Lung (tissue), 17 donors: ENCODE measurements at places on chromosomes 13 and 19. TPM values are rescaled to one million over a fixed set of nuclear protein-coding genes. Genes with fewer than 3 reads are reported as not detected.

GRCh38 chr13:67238277-67238859 is 8.2 kb upstream of the PCDH9 start:
- H3K4me3 ChIP-seq = no peak overlapping the region
- no peaks in the 10 kb centered on the region for H3K4me1 ChIP-seq
- no peak overlapping the region for H3K27ac ChIP-seq
- H3K36me3 ChIP-seq = no peaks in the 10 kb centered on the region

DNA sequence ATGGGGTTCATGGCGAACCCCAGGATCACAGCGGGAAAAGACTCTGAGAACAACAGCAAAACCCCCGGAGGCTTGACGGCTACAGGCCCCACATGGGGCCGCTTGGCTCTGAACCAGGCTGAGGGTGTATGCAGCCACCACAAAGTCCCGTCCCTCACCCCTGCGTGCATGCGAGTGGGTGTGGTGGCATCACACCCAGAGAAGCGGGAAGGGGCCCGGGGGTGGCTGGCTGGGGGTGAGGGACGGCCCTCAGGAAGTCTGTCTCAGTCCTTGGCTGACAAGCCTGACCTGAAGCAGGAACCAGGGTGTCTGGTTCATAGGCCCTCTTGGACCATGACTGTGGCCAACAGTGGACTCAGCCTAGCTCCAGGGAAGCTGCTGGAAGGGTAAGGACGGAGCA is 34.2 kb downstream of the CEBPG start:
- no peak for DNase-seq
- no peak overlapping the region for H3K4me3 ChIP-seq
- no peaks in the 10 kb centered on the region for H3K27me3 ChIP-seq

GRCh38 chr13:95660981-95661581 is 15.9 kb upstream of the DNAJC3 start:
- no peaks in the 10 kb centered on the region for H3K27me3 ChIP-seq
- peak; percentile 77 for DNase-seq
- no peak overlapping the region for H3K27ac ChIP-seq
- H3K4me1 ChIP-seq = no peaks in the 10 kb centered on the region
- no peaks in the 10 kb centered on the region for H3K36me3 ChIP-seq

- H3K27ac ChIP-seq = no peak overlapping the region
- H3K27me3 ChIP-seq = no peaks in the 10 kb centered on the region
- no peak overlapping the region for H3K4me3 ChIP-seq
- DNase-seq = no peak
These were observed 26.9 kb upstream of the PIK3R2 start for GRCh38 chr19:18126097-18126496.

- H3K4me3 ChIP-seq = no peak overlapping the region
- no peaks in the 10 kb centered on the region for H3K4me1 ChIP-seq
- no peak for DNase-seq
- H3K36me3 ChIP-seq = peaks cover 10% of the 10 kb centered on the region
- H3K27ac ChIP-seq = no peak overlapping the region
These were observed 16.1 kb downstream of the MED16 start for GRCh38 chr19:876780-877314.

DNA sequence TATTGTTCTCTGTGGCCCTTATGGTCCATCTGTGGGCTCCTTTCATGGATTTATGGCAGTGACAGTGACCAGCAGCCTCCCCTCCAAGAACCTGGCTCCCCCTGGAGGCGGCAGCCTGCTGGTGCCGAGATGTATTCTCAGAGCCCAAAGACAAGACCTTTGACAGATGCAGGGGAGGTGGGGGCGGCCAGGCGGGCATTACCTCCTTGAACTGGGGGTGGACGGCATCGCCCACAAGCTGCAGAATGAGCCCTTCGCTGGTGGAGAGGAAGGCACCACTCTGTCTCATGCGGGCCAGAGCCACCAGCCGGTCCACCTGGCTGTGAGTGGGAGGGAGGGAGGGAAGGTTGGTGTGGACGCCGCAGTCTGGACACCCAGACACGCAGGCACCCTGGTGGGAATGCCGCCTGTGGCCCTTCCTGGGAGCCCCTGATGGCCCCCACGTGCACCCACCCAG is 6.6 kb downstream of the ISOC2 start:
- H3K4me3 ChIP-seq = no peak overlapping the region
- no peak overlapping the region for H3K27ac ChIP-seq
- H3K27me3 ChIP-seq = peaks cover 6% of the 10 kb centered on the region

DNA sequence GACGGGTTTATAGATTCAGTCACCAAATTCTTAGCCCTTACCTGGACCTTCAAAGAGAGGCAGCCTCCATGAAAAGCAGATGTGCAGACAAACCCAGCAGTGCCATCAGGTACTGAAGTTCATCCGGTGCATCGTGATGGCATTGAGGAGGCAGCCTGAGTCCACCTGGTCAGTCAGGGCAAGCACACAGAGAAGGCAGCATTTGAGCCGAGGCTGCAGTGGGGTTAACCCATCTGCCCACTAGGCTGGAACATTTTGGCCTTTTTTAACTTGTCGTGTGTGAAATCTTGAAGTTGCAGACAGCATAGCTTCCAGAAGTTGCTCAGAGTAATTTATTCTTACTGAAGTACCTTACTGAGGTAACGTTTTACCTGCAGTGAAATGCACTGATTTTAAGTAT is 4.9 kb downstream of the LMO7 start:
- DNase-seq = no peak
- H3K36me3 ChIP-seq = no peaks in the 10 kb centered on the region
- H3K4me1 ChIP-seq = peaks cover 4% of the 10 kb centered on the region
- no peaks in the 10 kb centered on the region for H3K27me3 ChIP-seq
- H3K4me3 ChIP-seq = no peak overlapping the region

GRCh38 chr13:100140441-100140840 is 51.5 kb downstream of the PCCA start:
- no peak overlapping the region for H3K27ac ChIP-seq
- no peak for DNase-seq
- H3K4me3 ChIP-seq = no peak overlapping the region

- no peak overlapping the region for H3K4me3 ChIP-seq
- no peak for DNase-seq
- H3K36me3 ChIP-seq = no peaks in the 10 kb centered on the region
- H3K27me3 ChIP-seq = peaks cover 3% of the 10 kb centered on the region
- no peak overlapping the region for H3K27ac ChIP-seq
- no peaks in the 10 kb centered on the region for H3K4me1 ChIP-seq
These were observed 44.1 kb downstream of the CCNE1 start for GRCh38 chr19:29855741-29856500.

DNA sequence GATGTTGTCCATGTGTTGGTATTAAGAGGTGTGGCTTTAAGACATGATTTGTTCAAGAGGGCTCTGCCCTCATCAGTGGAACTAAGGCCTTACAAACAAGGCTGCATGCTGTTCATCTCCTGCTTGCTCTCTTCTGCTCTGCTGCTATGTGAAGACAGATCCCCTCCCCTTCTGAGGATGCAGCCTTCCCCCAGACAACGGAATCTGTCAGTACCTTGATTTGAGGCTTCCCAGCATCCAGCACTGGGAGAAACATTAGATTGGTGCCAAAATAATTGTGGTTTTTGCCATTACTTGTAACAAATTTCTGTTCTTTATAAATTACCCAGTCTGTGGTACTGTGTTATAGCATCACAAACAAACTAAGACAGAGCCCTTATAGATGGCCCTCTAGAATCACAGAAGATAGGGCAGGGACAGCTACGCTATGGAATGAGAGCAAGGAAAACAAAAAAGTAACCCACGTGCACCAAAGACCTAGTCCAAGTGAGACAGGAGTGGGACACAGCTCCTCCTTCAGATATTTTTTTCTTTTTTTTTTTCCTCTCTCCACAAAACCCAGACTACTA is 151.5 kb upstream of the RXFP2 start:
- H3K4me1 ChIP-seq = no peaks in the 10 kb centered on the region
- no peak for DNase-seq
- no peak overlapping the region for H3K27ac ChIP-seq
- H3K36me3 ChIP-seq = no peaks in the 10 kb centered on the region
- no peaks in the 10 kb centered on the region for H3K27me3 ChIP-seq

GRCh38 chr13:72763411-72763810 is 18.3 kb downstream of the DIS3 start:
- H3K4me3 ChIP-seq = no peak overlapping the region
- H3K36me3 ChIP-seq = peaks cover 46% of the 10 kb centered on the region
- H3K4me1 ChIP-seq = no peaks in the 10 kb centered on the region

- no peak within 1 kb of the TSS for H3K4me3 ChIP-seq
- H3K4me1 ChIP-seq = no peaks in the 10 kb centered on the region
- no peak within 1 kb of the TSS for H3K27ac ChIP-seq
- no peaks in the 10 kb centered on the region for H3K36me3 ChIP-seq
- H3K27me3 ChIP-seq = no peaks in the 10 kb centered on the region
- DNase-seq = no peak
These were observed at the start of gene IGFL3 for GRCh38 chr19:46124638-46125115. IGFL3 (minus strand) TSS chr19:46124688; CDS start chr19:46124649, 39 bp downstream.

DNA sequence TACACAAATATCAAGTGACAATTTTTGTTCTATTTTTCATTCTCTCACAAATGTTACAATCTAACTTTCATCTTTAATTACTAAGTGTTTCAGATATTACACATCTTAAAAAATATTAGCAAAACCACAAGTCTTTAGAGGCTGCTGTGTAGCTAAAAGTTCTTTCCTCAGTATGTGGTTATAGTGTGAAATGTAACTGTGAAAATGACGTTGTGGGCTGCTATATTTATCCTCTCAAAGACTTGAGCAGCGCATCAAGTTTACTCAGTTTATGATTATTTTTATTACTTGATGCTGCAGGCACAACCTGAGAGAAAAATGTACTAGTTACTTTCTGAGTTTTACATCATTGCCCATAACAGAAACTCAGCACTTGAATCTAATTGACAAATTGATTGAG is 2860.6 kb upstream of the PCDH20 start:
- no peaks in the 10 kb centered on the region for H3K4me1 ChIP-seq
- H3K36me3 ChIP-seq = no peaks in the 10 kb centered on the region
- DNase-seq = no peak
- H3K27ac ChIP-seq = no peak overlapping the region
- no peak overlapping the region for H3K4me3 ChIP-seq
- no peaks in the 10 kb centered on the region for H3K27me3 ChIP-seq

GRCh38 chr19:10736189-10736588 is 18.3 kb downstream of the DNM2 start:
- H3K27ac ChIP-seq = peak overlapping the region; percentile 24
- peaks cover 8% of the 10 kb centered on the region for H3K4me1 ChIP-seq
- H3K36me3 ChIP-seq = peaks cover 2% of the 10 kb centered on the region
- DNase-seq = no peak
- H3K4me3 ChIP-seq = no peak overlapping the region
- no peaks in the 10 kb centered on the region for H3K27me3 ChIP-seq

- H3K27me3 ChIP-seq = no peaks in the 10 kb centered on the region
- peaks cover 9% of the 10 kb centered on the region for H3K4me1 ChIP-seq
- no peaks in the 10 kb centered on the region for H3K36me3 ChIP-seq
- peak; percentile 87 for DNase-seq
These were observed 990 bp upstream of the ZMYM2 start for GRCh38 chr13:19957320-19958154.

DNA sequence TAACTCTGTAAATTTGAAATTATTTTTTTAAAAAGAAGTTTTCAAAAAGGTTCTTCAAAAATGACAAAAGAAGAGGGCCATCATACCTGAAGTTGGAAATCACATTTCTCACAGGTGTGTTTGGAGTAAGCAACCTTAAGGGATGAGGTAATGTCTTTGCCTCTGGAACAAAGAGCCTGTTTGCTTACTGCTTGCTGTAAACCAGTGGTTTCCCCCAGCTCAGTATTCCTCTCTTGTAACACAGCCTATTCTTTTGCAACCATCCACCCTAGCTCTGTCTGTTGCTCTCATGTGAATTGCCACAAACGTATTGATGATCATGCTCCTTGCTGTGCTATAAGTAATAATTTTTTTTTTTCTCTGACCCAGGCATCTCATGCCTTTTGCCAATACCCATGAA is 38.1 kb downstream of the UCHL3 start:
- H3K27ac ChIP-seq = no peak overlapping the region
- DNase-seq = peak; percentile 5
- no peaks in the 10 kb centered on the region for H3K27me3 ChIP-seq
- no peaks in the 10 kb centered on the region for H3K4me1 ChIP-seq
- no peak overlapping the region for H3K4me3 ChIP-seq

- no peaks in the 10 kb centered on the region for H3K27me3 ChIP-seq
- DNase-seq = no peak
- no peaks in the 10 kb centered on the region for H3K4me1 ChIP-seq
- H3K4me3 ChIP-seq = no peak overlapping the region
These were observed 19.5 kb downstream of the PTPRS start for GRCh38 chr19:5321066-5321642.

DNA sequence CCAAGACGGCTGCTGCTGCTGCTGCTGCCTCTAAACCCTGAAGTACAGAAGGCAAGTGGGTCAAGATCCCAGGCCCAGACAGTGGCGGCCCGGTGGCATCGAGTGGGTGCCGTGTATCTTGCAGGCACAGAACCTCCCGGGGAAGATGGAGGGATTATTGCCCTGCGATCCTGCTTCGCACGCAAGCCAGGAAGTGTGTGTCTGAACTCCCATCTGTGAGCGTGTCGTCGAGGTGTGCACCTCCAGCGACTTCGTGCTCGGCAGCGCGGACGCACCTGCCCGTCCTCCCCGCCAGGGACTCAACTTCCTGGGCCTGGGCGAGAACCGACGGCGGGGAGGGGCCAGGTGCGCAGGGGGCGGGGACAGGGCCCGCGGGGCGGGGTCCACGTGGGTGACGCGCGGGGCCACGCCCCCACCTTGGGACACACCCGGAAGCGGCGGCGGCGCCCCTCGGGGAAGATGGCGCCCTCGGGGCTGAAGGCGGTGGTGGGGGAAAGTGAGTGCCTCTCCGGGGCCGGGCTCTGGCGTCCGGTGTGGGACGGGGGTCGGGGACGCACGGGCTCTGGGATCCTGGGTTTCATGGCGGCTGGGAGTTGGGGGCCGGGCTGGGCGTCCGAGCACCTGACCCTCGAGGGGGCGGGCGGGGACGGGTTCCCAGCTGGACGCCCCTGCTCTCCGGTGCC is at the start of gene STXBP2:
Gene STXBP2, plus strand, starts transcription at position 420 of the 683 bp plus-strand sequence. Its CDS starts 40 bp downstream, at position 460.
- H3K4me3 ChIP-seq = peak within 1 kb of the TSS; percentile 51
- no peaks in the 10 kb centered on the region for H3K27me3 ChIP-seq
- peak within 1 kb of the TSS; percentile 86 for H3K27ac ChIP-seq
- no peaks in the 10 kb centered on the region for H3K36me3 ChIP-seq
- H3K4me1 ChIP-seq = no peaks in the 10 kb centered on the region

- no peaks in the 10 kb centered on the region for H3K4me1 ChIP-seq
- no peak for DNase-seq
- H3K27ac ChIP-seq = no peak overlapping the region
- no peak overlapping the region for H3K4me3 ChIP-seq
- no peaks in the 10 kb centered on the region for H3K27me3 ChIP-seq
These were observed 19.0 kb upstream of the LEUTX start for GRCh38 chr19:39759457-39760184.

FFAR2 gene
- 113 TPM for polyA plus RNA-seq

PEAK3 gene
- polyA plus RNA-seq = 7.4 TPM

EDNRB gene
- 23.2 TPM for polyA plus RNA-seq

PNMA8B gene
- 0.59 TPM for polyA plus RNA-seq

LYPD5 gene
- polyA plus RNA-seq = 2.4 TPM

CD70 gene
- 0.22 TPM for polyA plus RNA-seq

FKRP gene
- polyA plus RNA-seq = 10.8 TPM

SYT5 gene
- polyA plus RNA-seq = not detected

ZNF320 gene
- polyA plus RNA-seq = 5.0 TPM

PEX11G gene
- polyA plus RNA-seq = 11.1 TPM

CFD gene
- 227 TPM for polyA plus RNA-seq

SF3A2 gene
- 37.2 TPM for polyA plus RNA-seq

ZNF568 gene
- 3.2 TPM for polyA plus RNA-seq

PCDH17 gene
- polyA plus RNA-seq = 12.0 TPM
